Transverse colon (tissue), 4 donors: ENCODE measurements at places on chromosomes 1 and 21.
A peak's percentile ranks its signal among the peaks of the same experiment; 100 is the strongest.

DNA sequence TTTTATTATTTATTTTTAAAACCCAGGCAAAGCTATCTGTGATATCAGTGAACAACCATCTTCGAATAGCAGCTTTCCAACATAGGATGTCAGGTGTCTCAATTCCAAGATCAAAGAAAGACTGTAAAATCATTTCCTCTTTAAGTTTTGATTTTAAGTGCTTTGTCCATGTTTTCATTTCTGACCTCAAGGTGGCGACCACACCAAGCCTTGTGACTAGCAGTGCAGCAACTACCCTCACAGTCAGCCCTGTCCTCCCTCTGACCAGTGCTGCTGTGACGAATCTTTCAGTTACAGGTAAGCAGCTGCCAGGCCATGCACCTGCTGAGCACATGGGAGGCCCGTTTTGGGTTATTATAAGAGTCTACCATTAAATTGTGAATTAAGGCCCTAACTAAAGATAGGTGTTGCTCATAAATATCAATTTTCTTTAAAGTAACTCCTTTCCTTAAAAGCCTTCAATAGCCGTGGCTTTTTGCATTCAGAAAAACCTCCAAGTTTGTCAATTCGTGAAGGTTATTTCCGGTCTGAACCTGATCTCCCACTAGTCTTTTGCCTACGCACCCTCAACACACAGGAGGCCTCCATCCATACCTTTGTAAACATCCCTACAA is 117.0 kb downstream of the CD247 start:
- peak; percentile 71 for DNase-seq

GRCh38 chr1:231070758-231071444 is 30.8 kb upstream of the FAM89A start:
- DNase-seq = no peak

DNA sequence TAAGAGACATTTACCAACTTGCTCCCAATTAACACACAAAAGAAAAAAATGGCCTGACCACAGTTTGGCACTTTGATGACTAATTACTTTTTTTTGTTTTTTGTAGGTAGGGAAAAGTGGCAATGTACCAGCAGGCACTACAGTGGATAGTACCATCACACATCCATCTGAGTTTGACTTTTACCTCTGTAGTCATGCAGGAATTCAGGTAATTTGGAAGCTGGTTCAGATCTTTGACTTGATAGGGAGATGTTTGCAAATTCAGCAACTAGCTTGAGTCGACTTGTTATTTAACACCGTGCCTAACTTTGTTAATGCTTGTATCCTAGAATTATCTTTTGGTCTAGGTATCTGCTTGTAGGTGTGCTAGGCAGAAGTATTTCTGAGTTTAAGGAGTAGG is 33.0 kb upstream of the AGO1 start:
- DNase-seq = no peak

DNA sequence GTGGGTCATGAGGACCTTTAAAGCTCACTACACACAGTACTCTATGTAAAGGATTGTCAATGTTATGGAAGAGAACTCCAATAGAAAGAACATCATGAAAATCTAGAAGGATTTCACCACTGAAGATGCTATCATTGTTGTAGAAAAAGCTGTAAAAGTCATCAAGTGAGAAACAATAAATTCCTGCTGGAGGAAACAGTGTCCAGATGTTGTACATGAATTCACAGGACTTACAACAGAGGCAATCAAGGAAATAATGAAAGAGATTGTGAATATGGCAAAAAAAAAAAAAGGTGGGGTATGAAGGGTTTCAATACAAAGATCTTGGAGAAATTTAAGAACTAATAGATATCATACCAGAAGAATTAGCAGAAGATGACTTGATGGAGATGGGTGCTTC is 355.1 kb upstream of the ZRANB2 start:
- no peak for DNase-seq

- no peak for DNase-seq
Measured at GRCh38 chr1:36006941-36007500, 76.1 kb downstream of the AGO3 start.

DNA sequence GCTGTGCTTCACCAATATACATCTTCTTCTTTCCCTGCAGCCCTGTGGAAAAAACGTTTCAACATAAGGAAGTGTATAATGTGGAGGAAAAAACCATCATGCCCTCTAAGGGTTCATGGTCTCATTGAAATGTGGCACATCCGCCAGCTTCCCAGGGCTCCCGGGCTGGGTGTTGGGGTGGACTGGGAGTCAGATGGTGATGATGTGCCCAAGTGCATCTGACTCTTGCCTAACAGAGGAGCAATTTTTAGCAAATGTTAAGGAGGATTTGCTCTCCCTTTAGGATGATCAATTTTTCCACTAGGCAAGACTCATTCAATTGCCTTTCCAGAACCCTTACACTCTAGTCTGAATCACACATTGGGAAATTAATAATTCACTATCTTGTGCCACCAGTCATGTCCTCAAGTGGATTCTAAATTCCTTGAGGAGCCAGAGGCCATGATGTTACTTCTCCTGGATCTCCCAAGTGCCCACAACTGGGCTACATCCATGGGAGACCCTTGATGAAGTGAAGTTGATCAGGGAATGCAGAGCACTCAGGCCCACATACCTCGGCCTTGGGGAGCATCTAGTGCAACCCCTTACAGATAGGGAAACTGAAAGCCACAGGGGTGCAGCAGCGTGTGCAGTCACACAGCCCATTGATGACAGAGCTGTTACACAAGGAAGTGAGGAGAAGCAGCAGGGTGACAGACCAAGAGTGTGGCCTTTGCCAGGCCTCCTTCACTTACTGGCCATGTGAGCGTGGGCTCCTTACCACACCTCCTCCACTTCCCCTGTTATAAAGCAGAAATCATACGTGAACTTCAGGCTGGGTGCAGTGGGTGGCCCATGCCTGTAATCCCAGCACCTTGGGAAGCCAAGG is 100.0 kb upstream of the SLC44A3 start:
- DNase-seq = no peak

DNA sequence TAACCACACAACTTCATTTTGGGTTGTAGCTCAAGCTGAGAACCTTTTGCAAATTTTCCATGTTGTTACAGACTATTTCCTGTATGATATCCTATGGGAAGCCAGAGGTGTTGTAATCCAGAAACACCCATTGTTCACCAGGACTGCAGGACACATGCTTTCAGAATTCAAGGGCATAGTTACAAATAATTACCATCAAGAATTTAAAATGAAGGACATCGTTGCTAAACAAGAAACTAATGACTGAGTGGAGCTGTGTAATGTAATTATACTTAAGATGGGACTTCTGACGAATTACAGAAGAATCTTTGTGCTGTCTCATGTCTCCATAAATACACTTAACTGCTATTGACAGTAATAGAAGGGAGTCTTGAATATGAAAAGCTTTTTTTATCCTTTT is 47.6 kb upstream of the HOOK1 start:
- DNase-seq = no peak

- DNase-seq = no peak
Measured at GRCh38 chr1:108750476-108751181, 4.2 kb downstream of the STXBP3 start.

DNA sequence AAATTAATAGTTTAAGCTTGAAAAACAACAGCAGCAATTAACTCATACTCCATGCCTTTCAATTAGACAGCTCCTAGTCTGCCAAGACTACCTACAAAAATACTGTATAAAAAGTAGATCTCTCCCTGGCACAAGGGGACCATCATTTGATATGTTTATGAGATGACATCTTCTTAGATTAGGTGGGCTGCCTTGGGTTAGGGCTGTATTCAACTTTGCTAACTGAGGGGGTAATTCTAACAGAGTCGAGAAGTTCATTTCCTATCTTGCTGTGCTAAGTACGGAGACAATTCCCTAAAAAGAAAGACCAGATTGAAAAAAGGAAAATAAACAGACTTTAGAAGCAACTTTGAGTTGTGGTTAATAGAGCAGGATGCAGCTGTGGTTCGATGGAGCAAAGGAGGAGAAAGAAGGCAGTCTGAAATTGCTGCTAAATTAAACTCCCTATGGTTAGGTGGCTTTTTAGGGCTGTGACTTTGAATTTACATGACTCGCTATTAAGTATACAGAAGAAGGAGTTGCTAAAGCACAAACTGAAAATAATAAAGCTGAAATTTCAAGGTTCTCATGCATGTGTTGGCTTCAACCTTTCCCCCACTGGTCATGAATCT is 75.4 kb downstream of the CDC7 start:
- no peak for DNase-seq

- peak; percentile 79 for DNase-seq
Measured at GRCh38 chr1:116474921-116475849, 95.6 kb downstream of the CD58 start.

DNA sequence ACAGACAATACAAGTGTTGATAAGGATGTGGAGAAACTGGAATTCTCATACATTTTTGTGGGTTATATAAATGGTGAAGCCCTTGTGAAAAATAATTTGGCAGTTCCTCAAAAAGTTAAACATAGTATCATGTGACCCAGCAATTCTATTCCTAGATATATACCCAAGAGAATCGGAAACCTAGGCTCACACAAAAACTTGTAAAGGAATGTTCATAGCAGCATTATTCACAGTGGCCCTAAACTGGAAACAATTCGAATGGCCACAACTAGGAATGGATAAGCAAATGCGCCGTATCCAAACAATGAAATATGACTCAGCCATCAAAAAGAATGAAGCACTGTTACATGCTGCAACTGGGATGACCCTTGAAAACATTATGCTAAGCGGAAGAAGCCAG is 3.9 kb upstream of the CD247 start:
- DNase-seq = no peak

- DNase-seq = no peak
Measured at GRCh38 chr1:202505356-202505755, 156.9 kb downstream of the PPP1R12B start.

DNA sequence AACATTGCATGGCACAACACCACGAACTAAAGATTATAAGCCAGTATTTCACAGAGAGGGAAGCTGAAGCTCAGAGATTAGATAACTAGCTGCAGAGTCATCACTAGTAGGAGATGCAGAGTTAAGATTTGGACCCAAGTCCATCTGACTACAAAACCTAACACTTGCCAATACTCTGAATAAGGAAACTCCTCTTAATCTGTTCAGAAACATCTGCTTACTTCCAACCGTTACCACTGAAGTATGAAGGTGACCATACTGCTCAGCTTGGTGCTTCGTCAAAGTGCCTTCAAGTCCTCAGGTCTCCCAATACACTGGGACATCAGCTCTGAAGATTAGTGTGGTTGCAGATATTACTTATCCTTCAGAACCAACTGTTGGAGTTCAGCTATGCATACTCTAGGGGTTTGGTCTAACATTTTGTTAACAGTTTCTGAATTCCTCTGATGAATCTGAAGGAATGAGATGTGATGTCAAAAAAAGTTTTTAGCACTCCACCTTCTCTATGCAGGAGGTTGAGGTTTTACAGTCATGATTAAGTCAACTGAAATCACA is 179.6 kb downstream of the TPR start:
- DNase-seq = no peak

- no peak for DNase-seq
Measured at GRCh38 chr1:73813716-73814115, 384.3 kb downstream of the LRRIQ3 start.

- no peak for DNase-seq
Measured at GRCh38 chr1:186298851-186299250, 76.2 kb downstream of the TPR start.

- no peak for DNase-seq
Measured at GRCh38 chr1:162985816-162986435, 83.2 kb upstream of the RGS4 start.

GRCh38 chr1:54835970-54836369 is 34.8 kb upstream of the TTC22 start:
- DNase-seq = no peak

GRCh38 chr1:43982808-43983207 is 3.8 kb downstream of the B4GALT2 start:
- DNase-seq = no peak

- DNase-seq = no peak
Measured at GRCh38 chr1:109253803-109254620, 4.7 kb downstream of the CELSR2 start.

GRCh38 chr1:3375245-3375644 is 79.2 kb upstream of the ARHGEF16 start:
- no peak for DNase-seq

- no peak for DNase-seq
Measured at GRCh38 chr1:170520601-170521000, 11.4 kb upstream of the GORAB start.

- DNase-seq = no peak
Measured at GRCh38 chr1:165174491-165174890, 182.0 kb downstream of the LMX1A start.

DNA sequence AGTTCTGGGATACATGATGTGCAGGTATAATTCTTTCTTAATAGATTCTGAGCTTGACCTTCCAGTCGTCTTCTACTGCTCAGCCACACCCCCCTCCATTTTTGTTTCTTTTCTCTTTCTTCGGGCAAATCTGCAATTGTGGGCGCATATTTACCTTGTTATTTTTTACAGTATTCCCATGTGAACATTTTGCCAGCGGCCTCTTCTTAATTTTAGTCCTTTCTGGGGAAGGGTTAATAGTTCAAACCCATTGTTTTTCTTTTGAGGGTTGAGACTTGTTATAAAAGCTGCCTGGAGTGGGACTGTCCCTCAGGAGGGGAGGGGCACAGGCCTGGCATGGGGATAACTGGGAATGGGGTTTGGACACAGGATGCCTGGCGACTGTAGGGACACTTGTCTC is 40.3 kb downstream of the PBX1 start:
- no peak for DNase-seq

DNA sequence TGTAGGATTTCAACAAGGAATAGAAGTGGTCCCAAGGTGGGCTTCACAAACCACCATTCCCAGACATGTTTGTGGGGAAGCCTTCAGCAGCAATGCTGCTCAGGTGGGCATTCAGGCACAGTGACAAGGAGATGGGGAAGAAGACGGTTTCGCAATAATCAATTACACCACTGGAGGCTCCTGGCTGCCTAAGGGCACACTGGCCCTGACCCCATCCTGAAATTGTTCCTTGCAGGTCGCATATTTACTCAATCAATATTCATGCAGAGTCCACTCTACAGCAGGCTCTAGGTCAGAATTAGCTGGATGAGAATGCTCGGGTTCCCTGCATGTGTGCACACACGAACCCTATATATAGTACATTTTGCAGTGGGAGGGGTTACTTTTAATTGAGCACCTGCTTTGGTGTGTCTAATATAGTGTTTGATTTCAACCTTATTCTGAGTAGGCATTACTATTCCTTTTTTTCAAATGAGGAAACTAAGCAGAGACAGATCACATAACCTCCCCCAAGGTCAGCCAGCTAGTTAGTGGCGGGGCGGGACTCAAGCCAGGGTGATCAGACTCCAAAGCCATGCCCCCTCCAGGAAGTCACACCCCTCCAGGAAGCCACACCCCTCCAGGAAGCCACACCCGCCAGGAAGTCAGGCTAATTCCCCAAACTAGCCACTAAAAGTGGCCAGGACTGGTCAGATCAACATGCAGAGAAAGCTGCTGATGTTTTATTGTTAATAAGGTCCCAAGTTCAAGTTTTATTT is 106.5 kb downstream of the HLCS start:
- DNase-seq = peak; percentile 79
